ENCODE measurements at places on chromosomes 1 and 21. TPM values are rescaled to one million over a fixed set of nuclear protein-coding genes. Genes with fewer than 3 reads are reported as not detected.

TDRD5 gene
- 0.25 TPM for total RNA-seq

RAP1GAP gene
- 13.4 TPM for total RNA-seq

SMIM1 gene
- 5.5 TPM for total RNA-seq

LRRC53 gene
- not detected for total RNA-seq

CCDC27 gene
- total RNA-seq: not detected

DNA sequence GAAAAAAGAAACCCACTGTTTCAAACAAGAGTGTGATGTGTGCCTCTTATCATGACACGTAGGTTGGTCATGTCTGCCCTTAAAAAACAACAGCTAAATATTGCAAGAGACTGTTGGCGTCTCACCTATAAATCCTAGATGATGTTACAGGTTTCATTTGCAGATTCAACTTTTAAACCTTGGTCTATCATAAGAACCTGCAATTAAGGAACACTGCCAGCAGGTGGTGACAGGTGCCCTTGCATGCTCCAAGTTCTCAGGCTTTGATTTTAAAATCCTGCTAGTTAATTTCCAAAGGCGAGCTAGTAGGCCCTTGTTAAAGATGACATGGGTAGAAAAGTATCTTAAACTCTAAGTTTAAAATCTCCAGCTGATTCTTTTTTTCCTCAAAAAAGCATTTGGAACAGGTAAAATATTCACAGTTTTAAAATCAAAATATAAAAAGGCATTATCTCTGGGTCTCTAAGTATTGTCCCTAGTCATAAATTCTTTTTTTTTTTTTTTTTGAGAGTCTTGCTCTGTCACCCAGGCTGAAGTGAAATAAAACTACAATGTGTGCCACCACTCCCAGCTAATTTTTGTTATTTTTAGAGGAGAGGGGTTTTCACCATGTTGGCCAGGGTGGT lies 39.1 kb downstream of the CLSTN1 start:
- no peak overlapping the region for H3K4me3 ChIP-seq
- no peaks in the 10 kb centered on the region for H3K36me3 ChIP-seq
- no peak overlapping the region for H3K27ac ChIP-seq
- H3K27me3 ChIP-seq: no peaks in the 10 kb centered on the region
- peaks cover 19% of the 10 kb centered on the region for H3K4me1 ChIP-seq

DNA sequence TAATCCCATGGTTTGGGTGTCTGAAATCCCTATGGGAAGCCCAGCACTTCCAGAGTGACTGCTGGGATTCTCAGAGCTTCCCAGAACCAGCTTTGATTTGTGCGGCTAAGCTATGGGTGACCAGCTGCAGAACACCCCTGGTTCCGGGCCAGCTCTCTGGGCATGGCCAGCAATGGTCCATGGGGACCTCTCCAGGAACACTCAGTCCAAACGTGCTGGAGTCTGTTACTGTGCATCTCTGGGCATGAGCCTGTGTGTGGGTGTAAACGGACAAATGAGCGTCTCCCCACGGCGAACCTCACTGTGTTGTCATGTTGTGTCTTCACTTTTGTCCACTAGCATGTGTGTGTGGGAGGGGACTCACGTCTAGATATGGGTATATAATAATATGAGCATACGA lies 54.4 kb downstream of the MAB21L3 start:
- DNase-seq: no peak
- H3K36me3 ChIP-seq: no peaks in the 10 kb centered on the region
- H3K27ac ChIP-seq: no peak overlapping the region
- no peaks in the 10 kb centered on the region for H3K27me3 ChIP-seq
- peaks cover 6% of the 10 kb centered on the region for H3K4me1 ChIP-seq
- no peak overlapping the region for H3K4me3 ChIP-seq

DNA sequence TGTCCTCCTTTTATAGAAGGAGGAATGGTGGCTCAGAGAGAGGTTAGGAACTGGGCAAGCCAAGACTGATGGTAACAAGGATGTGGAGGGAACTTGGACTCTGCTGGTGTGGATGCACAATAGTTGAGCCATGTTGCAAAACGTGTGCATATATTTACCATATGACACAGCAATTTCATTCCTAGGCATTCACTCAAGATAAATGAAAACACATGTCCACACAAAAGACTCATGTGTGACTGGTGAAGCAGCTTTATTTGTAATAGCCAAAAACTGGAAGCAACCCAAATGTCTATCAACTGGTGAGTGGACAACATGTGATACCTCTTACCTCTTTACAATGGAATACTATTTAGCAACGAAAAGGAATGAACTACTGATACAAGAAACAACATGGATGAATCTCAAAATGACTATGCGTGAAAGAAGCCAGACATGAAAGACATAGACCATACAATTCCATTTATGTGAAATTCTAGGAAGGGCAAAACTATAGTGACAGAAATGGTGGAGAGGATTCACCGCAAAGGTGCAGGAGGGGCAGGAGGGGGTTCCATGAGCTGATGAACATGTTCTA lies 36.2 kb downstream of the CAMK2N1 start:
- H3K27ac ChIP-seq: no peak overlapping the region
- no peaks in the 10 kb centered on the region for H3K27me3 ChIP-seq
- no peaks in the 10 kb centered on the region for H3K36me3 ChIP-seq
- DNase-seq: no peak
- no peaks in the 10 kb centered on the region for H3K4me1 ChIP-seq

GRCh38 chr1:63122079-63122478 lies 200.3 kb upstream of the FOXD3 start:
- no peak overlapping the region for H3K27ac ChIP-seq
- H3K36me3 ChIP-seq: no peaks in the 10 kb centered on the region
- DNase-seq: no peak
- H3K27me3 ChIP-seq: peaks cover 41% of the 10 kb centered on the region
- no peaks in the 10 kb centered on the region for H3K4me1 ChIP-seq
- no peak overlapping the region for H3K4me3 ChIP-seq

DNA sequence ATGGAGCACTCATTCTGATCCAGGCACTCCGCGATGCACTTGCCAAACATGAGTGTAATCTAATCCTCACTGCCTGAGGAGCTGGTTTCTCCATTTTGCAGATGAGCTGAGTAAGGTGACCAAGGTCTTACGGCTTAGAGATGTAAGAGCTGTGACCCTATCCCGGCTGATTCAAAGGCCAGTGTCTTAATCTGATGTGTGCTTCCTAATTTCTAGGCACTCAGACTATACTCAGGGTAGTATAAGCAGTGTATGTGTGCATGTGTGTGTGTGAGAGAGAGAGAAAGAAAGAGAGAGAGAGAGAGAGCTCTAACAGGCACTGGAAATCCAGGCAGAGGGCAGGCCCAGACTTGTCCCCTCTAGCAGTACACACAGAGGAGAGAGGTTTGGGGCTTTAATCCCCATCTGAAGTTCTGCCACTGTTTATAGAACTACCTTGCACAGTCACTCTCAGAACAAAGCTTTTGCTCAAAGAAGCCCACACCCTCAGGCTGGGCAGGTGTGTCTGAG lies 188.2 kb downstream of the ZBTB18 start:
- 0 out of 2 replicates have a peak, but pooled peaks cover 4% of the 10 kb centered on the region for H3K27me3 ChIP-seq
- peaks cover 5% of the 10 kb centered on the region for H3K4me1 ChIP-seq
- no peak for DNase-seq
- H3K4me3 ChIP-seq: no peak overlapping the region
- H3K36me3 ChIP-seq: no peaks in the 10 kb centered on the region
- H3K27ac ChIP-seq: peak overlapping the region; percentile 18

- no peak overlapping the region for H3K4me3 ChIP-seq
- H3K4me1 ChIP-seq: no peaks in the 10 kb centered on the region
- H3K36me3 ChIP-seq: peaks cover 26% of the 10 kb centered on the region
- peak; percentile 24 for DNase-seq
Measured at GRCh38 chr1:47262787-47263413, 30.9 kb upstream of the TAL1 start.

DNA sequence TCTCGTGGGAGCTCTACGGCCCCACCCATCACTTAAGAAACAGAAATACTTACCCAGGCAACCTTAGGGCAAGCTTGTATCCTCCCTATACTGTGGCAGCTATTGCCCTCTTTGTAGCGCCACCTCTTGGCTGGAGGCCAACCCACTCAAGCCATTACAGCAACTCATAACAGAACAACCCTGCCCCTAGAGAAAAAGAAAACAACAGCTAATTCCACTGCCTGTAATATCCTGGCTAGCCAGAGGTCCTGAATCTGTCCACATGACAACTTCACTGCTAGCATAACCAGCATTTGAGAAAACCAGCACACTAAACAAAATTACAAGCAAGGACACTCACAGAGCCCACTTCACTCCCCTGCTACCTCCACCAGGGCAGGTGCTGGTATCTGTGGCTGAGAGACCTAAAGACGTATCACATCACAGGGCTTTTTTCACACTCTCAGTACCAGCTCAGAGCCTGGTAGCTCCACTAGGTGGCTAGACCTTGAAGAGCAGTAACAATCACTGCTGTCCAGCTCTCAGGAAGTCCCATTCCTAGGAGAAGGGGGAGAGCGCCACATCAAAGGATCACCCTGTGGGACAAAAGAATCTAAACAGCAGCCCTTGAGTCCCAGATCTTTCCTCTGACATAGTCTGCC lies 14.5 kb upstream of the MX1 start:
- H3K27me3 ChIP-seq: peaks cover 16% of the 10 kb centered on the region
- peaks cover 8% of the 10 kb centered on the region for H3K4me1 ChIP-seq
- H3K27ac ChIP-seq: no peak overlapping the region
- no peak for DNase-seq
- H3K36me3 ChIP-seq: no peaks in the 10 kb centered on the region

GRCh38 chr1:47209725-47210325 lies 20.0 kb upstream of the PDZK1IP1 start:
- no peaks in the 10 kb centered on the region for H3K27me3 ChIP-seq
- H3K36me3 ChIP-seq: no peaks in the 10 kb centered on the region
- DNase-seq: no peak
- H3K27ac ChIP-seq: no peak overlapping the region
- no peak overlapping the region for H3K4me3 ChIP-seq

DNA sequence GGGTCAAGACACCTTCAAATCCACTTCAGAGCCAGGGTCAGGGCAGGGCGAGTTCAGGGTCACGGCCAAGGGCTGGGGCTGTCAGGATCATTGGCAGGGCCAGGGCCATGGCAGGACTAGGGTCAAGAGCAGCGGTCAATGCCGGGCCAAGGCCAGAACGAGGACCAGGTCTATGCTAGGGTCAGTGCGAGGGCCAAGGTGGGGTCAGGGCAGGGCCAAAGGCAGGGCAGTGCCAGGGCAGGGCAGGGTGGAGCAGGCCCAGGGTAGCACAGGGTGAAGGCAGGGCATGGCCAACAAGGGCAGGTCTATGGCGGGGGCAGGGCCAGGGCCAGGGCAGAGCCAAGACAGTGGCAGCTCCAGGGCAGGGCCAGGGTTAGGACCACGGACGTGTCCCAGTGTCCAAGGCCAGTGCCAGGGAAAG lies 154.0 kb downstream of the LIPI start:
- no peak for DNase-seq
- no peak overlapping the region for H3K27ac ChIP-seq
- no peaks in the 10 kb centered on the region for H3K4me1 ChIP-seq
- no peaks in the 10 kb centered on the region for H3K27me3 ChIP-seq
- H3K4me3 ChIP-seq: no peak overlapping the region

GRCh38 chr1:54271341-54271740 lies 71.4 kb downstream of the MRPL37 start:
- H3K27ac ChIP-seq: no peak overlapping the region
- no peak overlapping the region for H3K4me3 ChIP-seq
- H3K27me3 ChIP-seq: no peaks in the 10 kb centered on the region

DNA sequence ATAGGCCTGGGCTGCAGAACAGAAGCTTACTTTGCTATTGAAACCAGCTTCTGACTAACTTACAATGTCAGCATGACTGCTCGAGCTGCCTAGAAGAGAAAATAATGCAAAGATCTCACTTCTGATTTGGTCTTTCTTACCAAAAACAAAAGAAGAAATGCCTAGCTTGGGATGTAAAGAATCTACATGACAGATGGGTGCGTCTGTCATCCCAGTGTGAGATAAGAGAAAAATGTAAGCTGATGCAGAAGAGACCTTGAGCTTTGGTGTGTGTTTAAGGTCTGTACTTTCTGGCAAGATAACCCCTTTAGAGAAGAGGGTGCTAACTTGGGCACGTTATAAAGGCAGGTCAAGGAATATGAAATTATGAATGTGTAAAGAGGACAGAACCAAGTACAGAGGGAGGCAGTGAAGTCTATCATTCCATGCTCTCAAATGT lies 3.6 kb downstream of the FAM20B start:
- no peak for DNase-seq
- no peaks in the 10 kb centered on the region for H3K36me3 ChIP-seq
- H3K4me3 ChIP-seq: no peak overlapping the region
- H3K27ac ChIP-seq: no peak overlapping the region
- H3K4me1 ChIP-seq: peaks cover 14% of the 10 kb centered on the region

- no peaks in the 10 kb centered on the region for H3K27me3 ChIP-seq
- peaks cover 12% of the 10 kb centered on the region for H3K36me3 ChIP-seq
- no peak overlapping the region for H3K4me3 ChIP-seq
- DNase-seq: no peak
- H3K4me1 ChIP-seq: peaks cover 25% of the 10 kb centered on the region
- H3K27ac ChIP-seq: no peak overlapping the region
Measured at GRCh38 chr21:25956993-25957714, 213.4 kb downstream of the APP start.

DNA sequence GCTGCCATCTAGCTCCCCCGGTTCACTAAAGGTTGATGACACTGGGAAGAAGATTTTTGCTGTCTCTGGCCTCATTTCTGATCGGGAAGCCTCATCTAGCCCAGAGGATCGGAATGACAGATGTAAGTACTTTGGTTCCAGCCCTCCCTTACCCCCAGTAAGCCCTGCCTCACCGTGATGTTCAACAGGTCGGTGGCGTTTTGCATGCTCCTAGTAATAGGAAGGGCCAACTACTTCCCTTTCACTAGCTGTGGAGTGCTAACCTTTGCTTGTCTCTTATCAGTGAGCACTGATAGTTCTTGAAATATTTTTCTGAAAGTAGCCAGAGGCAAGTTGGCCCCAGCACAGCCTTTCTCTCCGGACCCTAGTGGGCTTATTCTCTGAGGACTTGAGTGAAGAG lies 7.5 kb downstream of the RNF220 start:
- no peaks in the 10 kb centered on the region for H3K4me1 ChIP-seq
- DNase-seq: no peak
- H3K27ac ChIP-seq: no peak overlapping the region

GRCh38 chr1:95554408-95554807 lies 320.4 kb downstream of the RWDD3 start:
- DNase-seq: no peak
- no peak overlapping the region for H3K4me3 ChIP-seq
- no peaks in the 10 kb centered on the region for H3K27me3 ChIP-seq
- no peak overlapping the region for H3K27ac ChIP-seq
- no peaks in the 10 kb centered on the region for H3K4me1 ChIP-seq
- H3K36me3 ChIP-seq: no peaks in the 10 kb centered on the region

- no peak for DNase-seq
Measured at GRCh38 chr1:89064632-89065031, 376 bp downstream of the GBP1 start.

DNA sequence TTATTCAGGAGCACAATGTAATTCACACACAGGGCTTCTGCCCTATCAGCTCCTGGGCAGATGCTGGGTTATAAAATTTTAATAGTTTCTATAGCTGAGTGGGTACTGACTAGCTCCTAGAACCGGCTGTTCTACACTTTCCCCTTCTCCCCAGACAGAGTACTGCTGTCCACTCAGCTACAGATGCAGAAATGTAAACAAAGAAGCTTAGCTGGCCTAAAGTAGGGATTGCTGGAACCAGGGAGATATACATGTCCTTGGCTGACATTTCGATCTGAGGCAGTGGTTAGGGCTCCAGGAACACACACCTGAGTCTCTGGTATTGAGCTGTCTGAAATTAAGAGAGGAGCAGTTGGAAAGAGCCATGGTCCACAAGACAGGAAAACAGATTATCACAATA lies 211.5 kb upstream of the USP24 start:
- no peak overlapping the region for H3K27ac ChIP-seq
- no peak for DNase-seq
- H3K4me1 ChIP-seq: peaks cover 24% of the 10 kb centered on the region
- no peaks in the 10 kb centered on the region for H3K36me3 ChIP-seq
- no peaks in the 10 kb centered on the region for H3K27me3 ChIP-seq
